ENCODE measurements at places on chromosomes 1 and 21.

- no peak for DNase-seq
These were observed 55.6 kb downstream of the PTPRF start for GRCh38 chr1:43586136-43586731.

GRCh38 chr21:38741092-38741949 is 64.4 kb upstream of the ETS2 start:
- no peak for DNase-seq

GRCh38 chr1:192615055-192615454 is 20.9 kb upstream of the RGS13 start:
- DNase-seq = no peak

DNA sequence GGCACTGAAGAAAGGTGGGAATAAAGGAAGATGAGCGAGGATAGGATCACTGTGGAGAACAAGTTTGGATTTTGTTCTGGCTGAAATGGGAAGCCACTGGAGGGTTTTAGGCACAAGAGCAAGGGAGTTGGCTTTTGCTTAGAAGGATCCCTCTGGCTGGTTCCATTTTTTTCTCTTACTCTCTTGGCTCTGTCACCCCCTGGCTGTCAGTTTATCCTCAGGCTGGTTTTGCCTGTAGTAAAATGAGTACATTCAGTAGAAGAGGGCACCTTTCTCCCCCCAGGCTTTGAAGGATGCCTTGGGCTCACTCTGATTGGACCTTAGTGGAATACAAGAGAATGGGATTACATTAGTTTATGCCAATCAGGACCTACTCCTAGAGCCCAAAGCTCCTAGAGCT is 17.1 kb downstream of the CACHD1 start:
- DNase-seq = no peak

GRCh38 chr1:156193208-156193487 is 756 bp upstream of the SLC25A44 start:
- no peak for DNase-seq

GRCh38 chr1:245046315-245046714 is 108.5 kb upstream of the KIF26B start:
- DNase-seq = no peak

GRCh38 chr1:231238298-231238697 is 2.7 kb upstream of the GNPAT start:
- DNase-seq = no peak

DNA sequence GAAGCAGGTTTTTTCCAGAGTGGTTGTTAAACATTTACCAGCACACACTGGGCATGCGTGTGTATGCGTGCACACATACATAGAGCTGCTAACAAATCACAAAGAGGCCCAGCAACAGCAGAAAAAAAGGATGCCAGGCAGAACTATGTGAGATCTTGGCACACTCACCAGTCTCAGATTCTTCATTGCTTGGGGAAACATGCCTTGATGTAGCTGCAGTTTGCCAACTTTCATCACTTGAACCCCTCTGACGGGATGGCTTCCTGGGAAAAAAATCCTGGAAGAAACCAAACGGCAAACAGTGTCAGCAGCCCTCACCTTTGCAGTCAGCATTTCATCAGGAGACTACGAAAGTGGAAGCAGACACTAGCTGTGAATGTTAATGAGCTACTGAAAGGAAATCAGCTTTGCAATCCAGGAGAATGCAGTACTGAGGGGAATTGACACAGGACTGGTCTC is 609.1 kb downstream of the KIF26B start:
- no peak for DNase-seq

- no peak for DNase-seq
These were observed 97.8 kb downstream of the EBNA1BP2 start for GRCh38 chr1:43074244-43074643.

GRCh38 chr1:203201516-203202205 is 15.2 kb upstream of the CHI3L1 start:
- no peak for DNase-seq

DNA sequence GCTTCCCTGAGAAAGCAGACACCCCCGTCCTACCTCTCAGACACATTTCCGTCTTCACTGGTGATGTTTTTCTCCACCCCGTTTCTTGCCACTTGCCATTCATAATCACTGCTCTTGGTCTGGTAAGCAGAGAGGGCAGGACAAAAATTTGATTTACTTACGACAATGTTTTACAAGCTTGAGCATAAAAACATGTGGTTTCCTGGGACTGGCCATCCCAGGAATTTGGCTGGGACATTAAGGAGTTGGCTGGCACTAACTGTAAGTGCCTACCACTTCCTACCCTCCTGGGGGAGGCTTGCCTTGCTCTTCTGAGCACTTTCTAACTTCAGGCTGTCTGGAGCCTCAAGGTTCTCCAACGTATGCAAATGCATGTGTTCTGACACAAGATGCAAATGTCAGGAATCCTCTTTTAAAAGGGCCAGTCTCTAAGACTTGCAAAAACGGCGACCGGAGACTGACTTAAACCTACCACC is 24.2 kb downstream of the ZBTB18 start:
- no peak for DNase-seq

GRCh38 chr1:162206300-162206699 is 136.8 kb downstream of the NOS1AP start:
- DNase-seq = no peak

- DNase-seq = no peak
These were observed 17.2 kb downstream of the CC2D1B start for GRCh38 chr1:52348704-52349300.

DNA sequence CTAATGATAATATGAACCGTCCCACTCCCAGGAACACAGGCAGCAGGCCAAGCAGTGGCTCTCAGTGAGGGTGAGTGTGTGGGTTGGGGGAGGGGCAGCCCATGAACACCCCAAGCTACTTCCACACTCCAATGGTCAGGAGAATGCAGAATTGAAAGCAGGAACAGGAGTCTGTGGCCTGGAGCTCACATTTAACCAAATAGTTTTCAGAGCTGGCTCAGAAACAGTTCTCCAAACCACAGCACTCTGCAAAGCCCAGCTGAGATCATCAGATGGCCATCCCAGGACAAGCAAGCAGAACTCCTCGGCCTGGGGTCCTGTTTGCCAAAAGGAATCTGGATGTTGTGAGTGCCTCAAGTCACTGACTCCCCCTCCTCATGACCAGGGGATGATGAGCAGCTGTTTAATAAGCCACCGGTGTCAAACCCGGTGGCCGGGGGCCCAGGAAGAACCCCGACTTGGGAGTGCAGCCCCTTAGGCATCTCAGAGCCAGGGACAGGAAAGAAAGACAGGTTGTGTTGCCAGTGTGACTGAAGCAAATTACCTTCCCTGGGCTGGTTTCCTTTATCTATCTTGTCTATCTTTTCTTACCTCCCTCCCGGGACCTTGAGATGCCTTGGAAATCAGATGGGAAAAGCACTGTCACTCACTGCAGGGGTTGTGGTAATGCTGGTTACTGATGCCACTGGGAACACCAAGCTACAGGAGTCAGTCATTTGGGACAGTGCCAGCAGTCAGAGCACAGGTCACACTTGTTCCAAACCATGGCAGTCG is 20.4 kb downstream of the DEGS1 start:
- DNase-seq = no peak

DNA sequence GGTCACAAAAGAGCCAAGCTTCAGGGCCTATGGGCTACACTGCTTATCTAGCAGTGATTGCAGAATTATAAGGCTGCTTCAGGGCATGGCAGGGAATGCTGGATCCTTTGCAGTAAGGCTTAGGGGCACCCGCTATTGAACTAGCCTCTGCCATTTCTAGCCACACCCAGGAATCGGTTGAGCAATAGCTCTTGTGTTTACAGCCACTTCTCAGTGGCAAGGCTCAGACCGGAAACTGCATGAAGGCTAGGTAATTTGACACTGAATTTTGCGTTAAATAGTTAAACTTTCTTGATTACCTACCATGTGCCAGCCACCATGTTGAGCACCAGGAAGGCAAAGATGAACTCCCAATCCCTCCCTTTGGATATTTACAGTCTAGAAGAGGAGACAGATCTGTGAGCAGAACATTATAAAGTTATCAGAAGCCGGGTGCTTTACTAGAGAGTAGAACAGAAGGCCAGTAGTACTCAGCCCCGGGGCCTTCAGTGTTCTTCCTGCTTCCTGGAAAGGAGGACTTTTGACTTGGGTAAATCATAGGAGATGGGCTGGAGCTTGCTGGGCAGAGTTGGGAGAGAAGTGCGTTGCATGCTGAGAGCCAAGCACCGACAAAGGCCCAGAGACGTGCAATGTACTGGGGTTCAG is 98.6 kb upstream of the LPGAT1 start:
- no peak for DNase-seq

DNA sequence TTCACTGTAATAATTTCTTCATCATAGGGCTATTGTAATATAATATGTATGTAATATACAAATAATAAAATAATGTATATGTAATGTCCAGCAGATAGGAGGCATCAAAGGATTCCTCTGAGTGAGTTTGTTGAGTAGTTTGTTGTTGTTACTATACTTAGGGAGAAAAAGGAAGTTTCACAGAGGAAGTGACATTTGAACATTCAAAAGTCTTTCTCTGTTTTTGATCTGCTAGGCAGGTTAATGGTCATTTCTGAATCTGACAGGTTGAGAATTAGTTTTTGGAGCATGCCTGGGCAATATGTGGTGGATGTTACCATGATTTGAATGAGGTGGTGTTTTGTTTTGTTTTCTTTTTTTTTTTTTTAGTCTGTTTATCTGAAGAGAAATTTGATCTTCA is 102.1 kb downstream of the NRDC start:
- DNase-seq = no peak

DNA sequence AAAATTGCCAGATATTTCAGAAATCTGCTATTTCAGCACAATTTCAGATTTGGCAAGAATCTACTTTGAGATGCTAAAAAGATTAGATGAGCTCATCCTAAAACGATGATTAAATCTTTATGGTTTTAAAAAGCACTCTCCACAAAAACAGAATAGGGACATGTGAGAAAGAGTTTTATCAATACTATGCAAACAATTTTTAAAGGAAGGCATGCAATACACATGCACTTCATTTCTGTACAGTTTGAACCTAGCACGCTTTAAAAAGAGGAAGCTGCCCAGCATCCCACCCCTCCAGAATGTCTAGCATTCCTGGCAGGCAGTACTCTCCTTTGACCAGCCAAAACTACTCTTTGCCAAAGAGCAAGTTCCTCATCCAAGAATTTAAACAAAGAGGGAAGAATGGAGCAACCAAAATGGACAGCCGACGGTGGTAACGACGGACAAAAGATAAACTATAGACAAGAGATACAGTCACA is 1.3 kb downstream of the ARHGAP29 start:
- no peak for DNase-seq

- no peak for DNase-seq
These were observed 862.7 kb downstream of the PLA2G4A start for GRCh38 chr1:187691439-187691838.

DNA sequence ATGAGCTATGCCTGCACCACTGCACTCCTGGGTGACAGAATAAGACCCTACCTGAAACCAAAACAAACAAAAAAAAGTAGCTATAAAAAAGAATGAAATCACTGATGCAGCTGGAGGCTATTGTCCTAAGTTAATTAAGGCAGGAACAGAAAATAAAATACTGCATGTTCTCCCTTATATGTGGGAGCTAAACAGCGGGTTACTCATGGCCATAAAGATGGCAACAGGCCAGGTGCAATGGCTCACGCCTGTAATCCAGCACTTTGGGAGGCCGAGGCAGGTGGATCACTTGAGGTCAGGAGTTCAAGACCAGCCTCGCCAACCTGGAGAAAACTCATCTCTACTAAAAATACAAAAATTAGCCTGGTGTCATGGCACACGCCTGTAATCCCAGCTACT is 152.7 kb downstream of the PIK3R3 start:
- DNase-seq = no peak

DNA sequence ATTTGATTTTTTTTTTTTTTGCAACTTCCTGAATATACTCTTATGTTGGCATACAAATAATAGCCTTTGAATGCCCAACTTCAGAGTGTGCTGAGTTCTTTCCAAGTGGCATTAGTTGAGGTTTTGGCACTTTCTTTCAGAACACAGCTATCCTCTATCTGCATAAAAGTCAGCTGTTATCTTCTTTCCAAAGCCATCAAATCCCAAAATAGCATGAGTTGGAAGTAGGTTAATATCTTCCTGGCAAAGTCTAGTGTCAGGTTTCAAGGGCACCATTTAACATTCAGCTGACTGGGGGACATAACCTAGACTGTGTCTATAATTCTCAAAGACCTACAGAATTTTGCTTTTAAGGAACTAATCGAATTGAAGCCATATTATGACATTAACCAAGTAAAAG is 223.9 kb downstream of the PLPP3 start:
- no peak for DNase-seq

GRCh38 chr1:92958203-92958970 is 2.9 kb downstream of the DIPK1A start:
- DNase-seq = no peak

GRCh38 chr1:118960026-118960561 is 28.0 kb downstream of the TBX15 start:
- no peak for DNase-seq

DNA sequence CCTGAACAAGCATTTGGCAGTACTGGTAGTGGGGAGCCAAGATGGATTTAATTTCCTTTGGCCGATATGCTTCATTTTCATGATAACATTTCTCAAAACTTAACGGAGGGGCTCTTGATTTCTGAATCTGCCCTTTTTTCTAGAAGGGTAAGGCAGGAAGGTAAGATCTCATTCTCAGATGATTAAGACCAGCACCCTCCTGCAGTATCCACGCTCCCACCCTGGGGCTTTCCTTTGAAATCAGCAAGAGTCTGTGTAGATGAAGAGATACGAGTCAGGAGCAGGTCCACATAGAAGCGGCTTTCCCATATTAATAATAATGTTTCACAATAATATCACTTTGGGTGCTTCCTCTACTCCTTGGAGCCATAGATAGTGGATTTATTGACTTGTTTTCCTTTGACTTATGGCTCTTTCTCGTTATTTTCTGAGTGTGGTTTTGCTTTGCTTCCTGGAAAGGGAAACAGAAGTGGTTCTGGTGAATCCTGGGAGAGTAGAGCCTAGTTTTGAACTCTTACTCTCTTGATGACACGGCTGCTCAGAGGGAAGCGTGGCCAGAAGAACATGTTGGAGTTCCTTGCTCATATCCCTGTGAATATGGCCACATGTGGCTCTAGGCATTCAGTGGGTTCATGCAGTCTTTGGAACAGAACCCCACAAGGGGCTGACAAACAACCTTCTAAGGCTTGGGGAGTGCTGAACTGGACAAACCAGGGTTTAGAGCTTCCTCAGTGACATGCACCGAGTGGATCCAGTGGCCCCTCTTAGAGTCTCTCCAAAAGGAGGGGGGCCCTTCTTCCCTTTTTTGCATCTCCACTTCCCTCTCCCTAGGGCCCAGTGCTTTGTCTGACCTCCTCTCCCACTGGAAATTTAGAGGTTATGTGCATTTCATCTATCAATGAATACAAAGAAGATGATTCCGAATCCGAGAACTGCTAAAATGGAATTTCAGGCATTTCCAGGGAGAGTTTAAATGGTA is 195.7 kb downstream of the DYRK1A start:
- no peak for DNase-seq

DNA sequence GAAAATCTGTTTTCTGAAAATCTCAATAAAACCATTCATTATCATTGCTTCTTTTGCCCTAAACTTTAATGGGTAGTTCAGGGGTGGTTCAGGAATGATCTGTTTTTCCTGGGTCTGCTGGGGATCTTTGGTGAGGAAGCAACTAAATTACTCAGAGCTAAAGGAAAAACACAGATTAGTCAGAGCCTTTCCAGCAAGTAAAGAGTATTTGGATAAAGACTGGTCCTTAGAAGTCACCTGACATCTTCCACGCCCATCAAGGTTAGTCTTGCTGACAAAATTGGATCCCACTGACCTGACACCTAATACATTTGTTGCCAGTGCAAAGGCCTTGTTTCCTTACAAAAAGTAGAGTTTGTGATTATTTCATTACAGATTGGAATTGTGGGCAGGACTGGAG is 24.2 kb downstream of the HSPA13 start:
- DNase-seq = no peak

GRCh38 chr1:91406773-91407389 is 2.2 kb upstream of the HFM1 start:
- no peak for DNase-seq

All from T-helper 22 cell (primary cell).